Smooth muscle cell of the umbilical artery (primary cell): ENCODE measurements at places on chromosomes 5 and 9. TPM values are rescaled to one million over a fixed set of nuclear protein-coding genes. Genes with fewer than 3 reads are reported as not detected.

Gene NR6A1
- total RNA-seq, result under 0.01 and 1.2 TPM in 2 replicates

Gene QRFP
- total RNA-seq, result not detected in 2 replicates

Gene DMRT3
- not detected in 2 replicates for total RNA-seq

Gene CEL
- total RNA-seq, result 0.30 and 0.46 TPM in 2 replicates

Gene ECSCR
- 0.30 and 0.74 TPM in 2 replicates for total RNA-seq

Gene KCNV2
- not detected in 2 replicates for total RNA-seq

Gene TMC1
- total RNA-seq, result under 0.01 and 0.28 TPM in 2 replicates

Gene PDLIM4
- 95.6 and 133 TPM in 2 replicates for total RNA-seq

Gene ADAMTS2
- total RNA-seq, result 113 and 161 TPM in 2 replicates

Gene SRD5A1
- total RNA-seq, result 9.5 and 30.7 TPM in 2 replicates

Gene SLIT3
- total RNA-seq, result 29.4 and 49.1 TPM in 2 replicates

Gene FXN
- 1.5 and 2.4 TPM in 2 replicates for total RNA-seq

Gene ZDHHC11B
- total RNA-seq, result not detected in 2 replicates

Gene PRRX2
- total RNA-seq, result 0.14 and 0.59 TPM in 2 replicates

Gene PCDHB5
- total RNA-seq, result 0.60 and 1.8 TPM in 2 replicates

Gene SLC25A48
- total RNA-seq, result not detected in 2 replicates

Gene TMEM245
- total RNA-seq, result 60.0 TPM in 2 replicates

Gene PCDHGC4
- total RNA-seq, result 2.4 and 3.5 TPM in 2 replicates

Gene PFN3
- total RNA-seq, result not detected in 2 replicates

Gene NEUROG1
- total RNA-seq, result not detected in 2 replicates

Gene S100Z
- not detected in 2 replicates for total RNA-seq

Gene TAF1L
- not detected in 2 replicates for total RNA-seq

Gene THBS4
- 0.28 and 0.30 TPM in 2 replicates for total RNA-seq

Gene ARID3C
- 0.18 TPM in 1 of 2 replicates, not detected in the other for total RNA-seq

Gene CCL27
- total RNA-seq, result 0.14 and 0.59 TPM in 2 replicates

Gene PTGDS
- total RNA-seq, result 8.3 and 21.4 TPM in 2 replicates

Gene PCDHGB3
- 6.5 and 6.8 TPM in 2 replicates for total RNA-seq

Gene SNX24
- 20.5 and 28.1 TPM in 2 replicates for total RNA-seq

Gene FOXD1
- total RNA-seq, result 10.7 and 39.3 TPM in 2 replicates
